Calu3 (cell line): ENCODE measurements at places on chromosomes 1 and 21. TPM values are rescaled to one million over a fixed set of nuclear protein-coding genes. Genes with fewer than 3 reads are reported as not detected.

- no peak for DNase-seq
These were observed 315.9 kb downstream of the ST6GALNAC3 start for GRCh38 chr1:76390456-76390855.

GRCh38 chr1:57088653-57089052 lies 122.8 kb upstream of the C8B start:
- no peak for DNase-seq

DNA sequence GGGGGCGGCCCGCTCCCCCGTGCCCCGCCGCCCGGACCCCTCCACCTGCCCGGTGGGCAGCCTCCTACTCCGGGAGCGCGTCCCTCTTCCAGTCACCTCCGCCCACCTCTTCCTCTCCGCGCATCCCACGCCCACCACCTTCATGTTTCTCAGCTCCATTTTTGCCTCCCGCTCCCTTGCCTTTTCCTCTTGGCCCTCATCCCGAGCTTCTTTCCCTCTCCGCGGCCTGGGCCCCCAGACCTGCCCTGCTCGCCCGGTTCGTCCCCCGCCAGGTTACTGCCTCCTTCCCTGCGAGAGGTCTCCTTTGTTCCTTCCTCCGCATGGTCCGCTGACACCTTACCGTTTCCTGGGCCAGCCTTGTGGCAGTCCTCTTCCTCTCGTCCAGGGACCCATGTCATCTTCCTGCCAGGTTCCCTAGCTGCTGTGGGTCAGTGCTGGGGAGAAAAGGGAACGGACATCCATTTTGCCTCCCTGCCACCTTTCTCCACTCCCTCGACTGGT lies 563 bp downstream of the QSOX1 start:
- peak; percentile 36 for DNase-seq

- no peak for DNase-seq
These were observed 22.9 kb downstream of the ADAM30 start for GRCh38 chr1:119873135-119874015.

- peak; percentile 52 for DNase-seq
These were observed 487.6 kb upstream of the CAMK1G start for GRCh38 chr1:209095627-209096595.

GRCh38 chr1:240293706-240294105 lies 202.0 kb downstream of the FMN2 start:
- DNase-seq, result no peak

DNA sequence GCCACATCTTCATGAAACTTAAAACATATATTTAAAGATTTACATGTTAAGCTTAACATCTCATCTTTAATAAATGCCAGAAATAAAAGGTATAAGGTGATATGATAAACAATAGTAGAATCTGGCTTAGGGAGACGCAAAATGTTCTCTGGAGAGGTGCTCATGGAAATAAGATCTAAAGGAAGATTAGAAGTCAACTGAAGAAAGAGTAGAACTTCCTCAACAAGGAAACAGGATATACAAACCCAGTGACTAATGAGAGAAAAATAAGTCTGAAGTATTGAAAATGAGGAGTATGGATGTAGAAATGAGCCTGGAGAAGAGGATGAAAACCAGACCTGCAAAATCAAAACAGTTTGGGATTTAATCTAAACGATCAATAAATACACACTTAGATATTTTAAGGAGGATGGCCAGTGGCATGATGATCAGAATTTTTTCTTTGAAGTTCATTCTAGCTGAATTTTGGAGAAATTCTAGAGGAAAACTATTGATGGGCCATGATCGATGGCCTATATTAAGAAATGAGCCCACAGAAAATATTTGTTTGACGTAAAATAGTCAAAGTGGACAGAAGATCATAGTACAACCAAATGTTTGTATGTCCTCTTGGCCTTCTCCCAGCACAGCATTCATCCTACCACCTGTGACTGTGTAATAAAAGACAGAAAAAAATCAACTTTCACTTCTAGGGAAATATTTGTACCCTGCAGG lies 387.9 kb upstream of the PTBP2 start:
- DNase-seq, result no peak

DNA sequence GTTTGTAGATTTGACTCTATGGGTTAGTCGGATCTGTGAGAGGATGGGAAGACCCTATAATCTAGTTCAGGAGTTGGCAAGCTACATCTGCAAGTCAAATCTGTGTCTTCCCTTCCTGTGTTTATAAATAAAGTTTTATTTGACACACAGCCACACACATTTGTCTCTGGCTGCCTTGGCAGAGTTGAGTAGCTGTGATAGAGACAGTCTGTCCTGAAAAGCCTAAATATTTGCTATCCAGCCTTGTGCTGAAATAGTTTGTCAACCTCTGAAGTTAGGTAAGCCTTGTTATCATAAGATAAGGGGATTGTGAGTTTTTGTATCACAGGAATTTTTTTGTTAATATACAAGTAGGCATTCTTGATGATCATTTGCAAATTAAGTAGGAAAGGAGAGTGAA lies 136.8 kb downstream of the NOS1AP start:
- no peak for DNase-seq

- no peak for DNase-seq
These were observed 57.0 kb downstream of the HIVEP3 start for GRCh38 chr1:41861535-41862383.

GRCh38 chr1:244796719-244797406 lies 38.6 kb upstream of the COX20 start:
- peak; percentile 79 for DNase-seq

DNA sequence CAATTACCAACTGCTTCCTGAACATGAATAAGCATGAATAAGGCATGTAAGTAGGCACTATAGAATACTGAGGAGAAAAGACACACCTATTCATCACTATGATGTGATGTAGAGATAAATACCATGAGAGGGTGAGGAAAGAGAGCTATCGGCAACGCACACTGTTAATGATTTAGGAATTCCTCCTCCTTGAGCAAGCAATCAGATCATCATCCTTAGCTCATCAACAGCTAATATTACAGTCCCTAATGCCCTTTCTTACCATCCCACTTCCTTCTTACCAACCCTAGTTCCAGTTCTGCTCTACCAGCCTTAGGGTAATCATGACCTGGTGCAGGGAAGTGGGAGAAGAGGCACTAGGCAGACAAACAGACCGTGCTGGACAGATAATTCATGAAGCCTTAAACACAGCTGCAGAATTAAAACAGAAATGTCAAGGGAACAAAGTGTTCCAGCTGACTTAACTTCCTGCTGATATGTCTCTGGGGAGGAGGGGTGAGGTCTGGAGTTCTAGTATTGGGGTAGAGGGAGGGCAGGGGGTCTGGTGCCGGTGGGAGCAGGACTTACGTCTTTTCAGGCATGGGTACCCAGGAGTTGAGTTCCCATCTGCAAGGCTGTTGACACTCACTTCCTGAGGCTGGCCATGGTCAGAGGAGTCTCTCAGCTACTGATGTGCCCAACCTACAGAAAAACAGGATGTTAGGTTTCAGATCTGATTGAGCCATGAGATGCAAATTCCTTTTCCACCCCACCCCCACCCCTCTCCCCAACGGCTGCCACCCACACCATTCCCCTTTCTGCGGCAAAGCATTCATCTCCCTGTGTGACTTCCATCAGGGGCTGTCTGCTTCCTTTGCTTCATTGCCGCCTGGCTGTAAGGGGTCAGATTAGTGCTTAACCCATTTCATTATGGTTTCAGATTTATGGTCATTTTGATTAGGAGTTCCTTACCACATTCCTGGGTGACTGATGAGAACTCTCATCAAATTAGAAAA lies 12.6 kb upstream of the RCSD1 start:
- no peak for DNase-seq

- peak; percentile 21 for DNase-seq
These were observed 50.9 kb upstream of the NR5A2 start for GRCh38 chr1:199976496-199977144.

DNA sequence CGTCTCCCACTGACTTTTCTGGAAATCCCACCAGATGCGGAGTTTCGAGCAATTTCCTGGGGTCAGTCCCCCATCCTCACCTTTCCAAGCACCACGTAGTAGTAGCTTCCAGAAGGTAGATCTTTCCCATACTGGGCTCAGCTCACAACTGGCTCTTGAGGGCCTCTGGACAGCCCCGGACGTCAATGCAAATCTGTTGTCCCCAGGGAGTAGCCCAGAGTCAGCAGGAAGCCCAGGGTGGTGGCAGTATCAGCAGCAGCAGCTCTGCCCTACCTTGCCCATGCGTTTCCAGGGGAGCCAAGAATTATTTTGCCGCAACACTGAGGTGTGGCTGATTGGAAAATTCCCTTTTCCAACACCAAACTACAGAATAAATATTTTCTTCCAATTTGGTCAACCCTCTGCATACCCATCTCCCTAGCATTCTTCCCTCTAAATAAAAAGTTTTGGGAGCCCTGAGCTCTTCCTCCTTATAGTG lies 70.3 kb downstream of the CD46 start:
- DNase-seq, result no peak

GRCh38 chr1:78143152-78143551 lies 97.4 kb downstream of the GIPC2 start:
- peak; percentile 9 for DNase-seq

DNA sequence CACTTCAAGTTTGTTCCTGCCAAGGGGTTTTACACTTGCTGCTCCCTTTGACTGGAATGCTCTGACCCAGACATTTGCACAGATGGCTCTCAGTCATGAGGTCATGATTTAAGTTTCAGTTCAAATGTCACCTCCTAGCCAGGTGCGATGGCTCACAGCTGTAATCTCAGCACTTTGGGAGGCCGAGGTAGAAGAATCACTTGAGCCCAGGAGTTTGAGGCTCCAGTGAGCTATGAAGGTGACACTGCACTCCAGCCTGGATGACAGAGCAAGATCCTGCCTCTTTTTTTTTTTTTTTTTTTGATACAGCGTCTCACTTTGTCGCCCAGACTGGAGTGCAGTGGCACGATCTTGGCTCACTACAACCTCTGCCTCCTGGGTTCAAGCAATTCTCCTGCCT lies 4.5 kb upstream of the ZMYM4 start:
- no peak for DNase-seq

GRCh38 chr1:109099938-109100773 lies 9.6 kb downstream of the TMEM167B start:
- peak; percentile 90 for DNase-seq

- DNase-seq, result no peak
These were observed 148.6 kb downstream of the SYF2 start for GRCh38 chr1:25083481-25084345.

DNA sequence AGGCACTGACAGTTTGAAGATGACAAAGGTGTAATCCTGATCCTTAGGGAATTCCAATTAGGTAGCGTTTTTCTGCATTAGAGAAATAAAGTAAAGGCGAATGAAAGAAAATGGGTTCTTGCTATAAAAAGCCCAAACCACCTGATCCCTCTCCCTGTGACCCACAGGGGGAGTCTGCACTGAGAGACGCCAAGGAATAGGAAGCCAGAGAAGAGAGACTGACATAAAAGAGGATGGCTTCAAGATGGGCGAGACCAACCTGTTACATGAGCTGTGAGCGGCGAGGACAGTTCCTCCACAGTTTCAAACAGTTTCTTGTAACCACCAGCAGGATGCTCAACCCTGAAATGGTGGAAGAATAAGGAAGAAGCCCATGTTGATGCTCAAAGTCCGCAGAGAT lies 1.4 kb downstream of the RPE65 start:
- no peak for DNase-seq

The RNF223 gene
- 5.0 and 5.6 TPM in 2 replicates for total RNA-seq

The HP1BP3 gene
- 229 and 247 TPM in 2 replicates for total RNA-seq

The CELA3A gene
- not detected in 2 replicates for total RNA-seq

The LCE3B gene
- not detected in 2 replicates for total RNA-seq

The CD5L gene
- not detected in 2 replicates for total RNA-seq

The PROX1 gene
- total RNA-seq, result 0.29 and 0.40 TPM in 2 replicates

The LCE1D gene
- not detected in 2 replicates for total RNA-seq

The GPR25 gene
- total RNA-seq, result not detected in 2 replicates

The CBS gene
- 109 and 124 TPM in 2 replicates for total RNA-seq

The LYPD8 gene
- total RNA-seq, result not detected in 2 replicates
